ENCODE measurements at places on chromosomes 5 and 9.
A peak's percentile ranks its signal among the peaks of the same experiment; 100 is the strongest.

GRCh38 chr5:142716963-142717362 is 31.1 kb upstream of the FGF1 start:
- DNase-seq, result no peak

DNA sequence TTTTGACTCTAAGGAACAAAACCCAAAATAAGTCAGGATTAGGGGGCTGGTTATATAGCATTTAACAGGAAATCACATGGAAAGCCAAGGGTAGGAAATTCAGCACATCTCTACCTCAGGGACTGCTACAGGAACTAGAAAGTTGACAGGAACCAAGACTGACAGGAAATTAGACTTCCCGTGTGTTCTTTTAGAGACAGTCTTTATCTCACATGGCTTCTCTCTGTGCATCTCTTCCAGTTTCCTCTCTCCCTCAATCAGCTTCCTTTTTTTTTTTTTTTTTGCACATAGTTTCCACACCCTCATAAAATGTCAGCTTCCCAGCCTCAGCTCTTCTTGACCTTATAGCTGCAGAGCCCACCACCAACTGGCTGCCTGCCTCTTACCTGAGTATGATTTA is 4.8 kb downstream of the RECK start:
- DNase-seq, result no peak

- DNase-seq, result no peak
Observed at GRCh38 chr5:157748760-157749461, 5.4 kb downstream of the LSM11 start.

- peak; percentile 15 for DNase-seq
Observed at GRCh38 chr9:6354072-6354686, 26.0 kb downstream of the TPD52L3 start.

GRCh38 chr5:154319736-154320135 is 126.1 kb upstream of the SAP30L start:
- DNase-seq, result no peak

DNA sequence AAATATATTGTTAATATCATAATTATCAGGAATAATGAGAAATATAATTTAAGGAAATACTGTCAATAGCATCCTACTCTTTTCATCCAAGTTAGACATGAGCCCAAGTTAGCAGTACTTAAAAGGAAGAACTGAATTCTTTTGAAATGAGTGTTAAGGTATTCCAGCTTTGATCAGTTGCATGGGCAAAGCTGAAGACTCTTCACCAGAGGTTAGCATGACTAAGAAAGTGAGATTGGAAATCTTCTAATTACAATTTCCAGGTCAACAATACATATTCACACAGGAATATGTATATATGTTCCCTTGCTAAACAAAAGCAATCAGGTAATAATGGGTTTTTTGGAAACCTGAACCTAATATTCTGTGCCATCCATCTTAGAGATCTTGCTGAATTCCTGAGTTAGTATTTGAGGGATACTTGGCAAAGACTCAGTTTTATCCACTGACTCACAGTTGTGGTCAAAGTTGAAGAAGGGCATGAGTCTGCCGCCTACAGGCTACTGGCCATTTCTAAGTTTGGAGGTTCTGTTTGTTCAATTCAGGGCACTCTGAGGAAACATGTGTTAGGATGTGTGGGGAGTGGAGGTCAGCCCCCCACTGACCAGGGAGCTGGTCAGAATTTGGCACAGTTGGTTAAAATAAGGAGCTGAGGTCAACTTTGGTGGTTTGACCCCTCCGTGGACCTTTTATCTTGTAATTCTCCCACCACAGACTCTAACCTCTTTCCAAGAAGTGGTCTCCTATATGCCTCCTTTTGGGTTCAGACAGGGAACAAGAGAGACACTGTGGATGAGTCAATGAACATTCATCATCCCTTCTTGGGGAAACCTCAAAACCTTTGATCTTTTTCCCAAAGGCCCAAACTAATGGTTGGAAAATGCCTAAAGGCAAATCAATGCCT is 118.3 kb downstream of the PIK3R1 start:
- no peak for DNase-seq

DNA sequence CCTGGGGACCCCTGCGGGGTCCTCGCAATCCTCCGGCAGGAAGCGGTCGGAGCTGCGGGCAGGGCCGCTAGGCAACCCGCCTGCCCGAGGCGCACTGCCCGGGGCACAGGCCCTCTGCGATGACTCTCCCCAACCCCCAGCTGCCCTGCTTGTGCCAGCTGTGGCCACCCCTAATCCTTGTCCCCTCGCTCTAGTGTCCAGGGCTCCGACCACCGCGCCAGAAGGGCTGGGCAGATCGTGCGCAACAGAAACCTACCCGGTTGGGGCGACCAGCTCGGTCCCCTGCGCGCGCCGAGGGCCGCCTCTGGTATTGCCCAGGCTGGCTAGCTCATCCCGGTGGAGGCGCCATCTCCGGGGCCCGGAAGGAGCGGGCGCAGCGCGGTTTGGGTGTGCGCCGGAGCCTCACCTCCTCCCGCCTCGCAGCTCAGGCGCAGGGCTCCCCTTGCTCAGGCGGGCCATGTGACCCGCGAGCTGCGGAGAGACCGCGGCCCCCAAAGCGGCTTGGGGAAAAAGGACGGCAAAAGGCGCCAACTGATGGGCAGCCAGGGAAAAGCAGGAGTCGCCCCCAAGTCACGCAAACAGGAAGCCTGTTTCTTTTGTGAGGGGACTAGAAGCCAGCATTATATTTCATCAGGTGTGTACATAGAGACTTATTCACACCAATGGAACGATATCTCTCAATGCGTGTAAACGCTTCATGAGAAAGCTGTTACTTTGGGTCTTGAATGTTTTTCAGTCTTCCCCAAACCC is 46.8 kb upstream of the RNF20 start:
- DNase-seq, result peak; percentile 60

DNA sequence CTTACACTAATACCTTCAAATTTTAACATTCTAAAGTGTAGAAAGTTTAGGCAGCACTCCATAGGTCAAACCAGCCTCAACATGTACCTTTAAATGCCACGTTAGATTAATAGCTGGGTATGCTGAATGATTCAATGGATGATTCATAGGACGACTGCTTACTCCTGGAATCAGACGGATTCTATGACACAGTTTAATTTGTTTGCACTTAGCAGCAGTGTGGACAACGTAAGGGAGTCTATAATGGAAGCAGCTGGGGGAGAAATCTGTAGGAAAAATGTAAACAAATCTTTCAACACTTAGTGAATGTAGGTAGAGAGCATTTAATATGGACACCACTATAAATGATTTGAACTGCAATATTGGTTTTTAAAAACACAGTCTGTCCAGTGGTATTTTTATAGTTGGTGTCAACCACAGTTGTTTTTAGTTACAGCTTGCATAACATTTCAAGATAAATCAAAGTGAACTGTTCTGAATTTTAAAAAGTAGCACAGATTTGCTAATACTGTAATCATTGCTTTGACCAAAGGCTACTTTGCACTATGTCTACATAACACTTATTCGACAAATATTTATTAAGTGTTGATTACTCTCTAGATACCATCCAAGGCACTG is 701.5 kb upstream of the MEF2C start:
- no peak for DNase-seq

DNA sequence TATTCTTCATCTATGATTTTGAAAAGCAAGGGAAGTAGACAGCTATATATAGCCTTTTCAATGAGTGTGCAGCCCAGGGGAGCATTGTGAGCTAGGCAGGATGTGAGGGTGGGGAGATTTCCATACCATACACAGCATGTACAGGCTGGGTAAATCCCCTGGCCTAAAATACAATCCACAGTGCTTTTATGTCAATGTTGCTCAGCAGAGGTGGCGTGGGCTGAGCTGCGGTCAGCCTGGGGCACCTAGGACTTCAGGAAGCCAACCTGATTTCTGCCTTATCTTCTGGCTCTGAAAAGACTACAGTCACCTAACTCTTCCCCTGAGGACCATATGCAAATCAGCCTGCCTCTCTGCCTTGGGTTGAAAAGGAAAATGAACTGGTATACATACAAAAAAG is 6.3 kb upstream of the GARIN3 start:
- no peak for DNase-seq

DNA sequence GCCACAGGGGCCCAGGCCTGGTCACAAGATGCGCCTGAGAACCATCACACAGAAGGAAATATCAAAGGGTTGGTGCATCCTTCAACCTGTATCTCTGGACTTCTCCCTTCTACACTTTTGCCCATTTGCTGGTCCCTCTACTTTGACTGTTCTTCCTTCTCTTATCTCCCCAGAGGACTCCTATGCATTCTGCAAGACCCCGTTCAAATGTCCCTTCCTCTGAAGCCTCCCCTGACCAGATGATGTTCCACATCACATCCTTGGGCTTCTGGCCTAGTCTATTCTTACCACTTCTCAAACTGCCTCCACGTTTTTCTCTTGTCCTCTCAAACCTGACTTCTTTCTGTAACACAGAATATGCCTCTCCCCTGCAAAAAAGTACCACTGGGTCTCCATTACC is 34.3 kb downstream of the STK10 start:
- no peak for DNase-seq

DNA sequence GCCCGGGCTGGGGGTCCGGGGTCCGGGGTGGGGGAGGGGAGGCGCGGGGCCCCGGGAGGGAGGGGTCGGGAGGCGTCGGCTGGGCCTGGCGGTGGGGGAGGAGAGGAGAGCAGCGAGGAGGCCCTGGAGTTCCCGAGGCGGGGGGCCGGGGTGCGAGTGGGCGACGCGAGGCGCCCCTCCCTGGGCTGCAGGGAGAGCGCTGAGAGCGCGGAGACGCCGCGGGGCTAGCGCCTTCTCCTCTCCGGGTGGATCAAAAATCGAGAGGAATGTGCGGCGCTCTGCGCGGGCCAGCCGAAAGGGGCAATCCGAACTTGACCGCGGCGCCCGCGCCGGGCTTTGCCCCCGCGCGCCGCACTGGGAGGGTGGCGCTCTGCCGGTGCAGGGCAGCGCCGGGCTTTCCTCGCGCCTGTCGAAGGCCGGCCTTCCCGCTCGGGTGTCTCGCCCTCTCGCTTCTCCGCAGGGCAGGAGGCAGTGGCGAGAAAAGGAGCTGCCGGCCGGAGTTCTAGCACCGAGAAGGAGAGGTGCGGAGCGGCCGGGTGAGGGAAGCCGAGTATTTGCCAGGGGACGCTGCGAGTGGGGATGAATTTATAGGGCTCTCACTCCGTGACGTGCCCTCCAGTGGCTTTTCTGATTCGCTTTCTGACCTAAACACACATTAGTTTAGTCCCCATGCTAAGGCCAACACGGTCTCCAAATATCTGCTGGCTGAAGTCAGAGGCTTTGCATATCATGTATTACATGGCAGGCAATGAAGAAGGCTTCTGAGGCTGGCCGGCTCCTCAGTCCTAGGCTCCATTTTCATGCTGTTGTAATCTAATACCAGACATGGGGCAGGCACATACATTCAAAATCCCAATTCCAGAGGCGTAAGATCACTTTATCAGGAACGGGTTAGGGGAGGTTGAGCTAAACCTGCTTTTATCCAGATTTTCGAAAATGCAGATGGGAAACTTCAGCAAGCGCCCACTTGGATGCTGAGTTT is 503 bp upstream of the GDNF start:
- DNase-seq, result peak; percentile 71

DNA sequence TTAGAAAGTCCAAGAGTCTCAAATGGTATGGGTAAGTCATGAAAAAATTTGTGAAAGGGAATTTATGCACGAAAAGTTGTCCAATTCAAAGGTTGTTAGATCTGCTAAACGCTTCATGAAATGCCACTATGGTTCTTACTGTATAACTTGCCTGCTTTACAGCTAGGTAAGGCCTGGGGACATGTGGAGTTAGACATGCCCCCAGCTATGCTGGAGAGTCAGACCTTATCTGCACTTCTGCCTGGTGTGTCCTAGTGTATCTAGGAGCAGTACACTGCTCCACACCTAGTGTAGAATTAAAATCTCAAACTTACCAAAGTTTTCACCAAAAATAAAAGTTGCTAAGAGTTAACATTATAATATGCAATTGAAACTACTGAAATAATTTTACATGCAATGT is 136.8 kb downstream of the MAPKAP1 start:
- no peak for DNase-seq

DNA sequence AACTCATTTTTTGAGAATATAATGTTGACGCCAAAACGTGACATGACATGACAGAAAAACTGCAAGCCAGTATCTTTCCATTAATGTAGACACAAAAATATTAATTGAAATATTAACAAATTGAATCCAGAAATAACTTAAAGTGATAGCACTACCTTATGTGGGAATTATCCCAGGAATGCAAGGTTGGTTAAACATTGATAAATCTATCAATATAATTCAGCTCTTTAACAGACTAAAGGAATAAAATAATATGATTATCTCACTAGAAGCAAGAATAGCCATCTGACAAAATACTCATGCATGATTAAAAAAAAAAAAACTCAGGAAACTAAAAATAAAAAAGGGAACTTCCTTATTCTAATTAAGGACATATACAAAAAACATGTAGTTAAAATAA is 6.8 kb downstream of the ZNF510 start:
- no peak for DNase-seq

DNA sequence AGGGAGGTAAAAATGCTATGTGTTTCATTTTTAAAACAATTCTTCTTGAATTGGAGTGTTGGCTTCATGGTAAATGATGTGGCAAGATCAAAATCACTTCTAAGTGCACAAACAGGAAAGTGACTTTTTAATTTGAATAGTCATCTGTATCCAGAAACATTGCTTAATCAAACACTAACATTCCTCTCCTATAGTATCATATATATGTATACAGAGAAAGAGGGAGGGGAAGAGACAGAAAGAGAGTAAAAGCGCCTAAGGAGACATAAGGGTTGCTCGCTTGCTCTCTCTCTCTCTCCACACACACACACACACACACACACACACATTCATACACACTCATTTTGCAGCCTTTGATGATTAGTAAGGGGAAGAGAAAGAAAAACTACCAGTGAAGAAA is 95.4 kb upstream of the PRDM9 start:
- no peak for DNase-seq

GRCh38 chr5:134079748-134080581 is 34.5 kb upstream of the TCF7 start:
- no peak for DNase-seq

DNA sequence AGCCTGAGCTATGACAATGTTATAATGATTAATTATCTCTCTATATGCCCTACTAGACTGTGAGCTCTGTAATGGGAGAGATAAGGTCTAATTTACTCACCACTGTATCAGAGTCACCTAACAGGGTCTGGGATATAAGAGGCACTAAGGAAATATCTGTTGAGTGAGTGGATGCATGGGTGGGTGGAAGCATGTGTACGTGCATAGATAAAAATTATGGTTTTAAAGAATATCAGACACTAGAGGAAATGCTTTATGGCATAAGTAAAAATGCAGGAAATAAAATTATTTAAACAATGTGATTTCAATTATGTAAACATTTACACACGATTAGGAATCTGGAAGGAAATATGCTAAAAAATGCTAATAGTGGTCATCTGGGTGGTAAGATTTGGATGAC is 137.8 kb downstream of the SPOCK1 start:
- no peak for DNase-seq
